ENCODE measurements at places on chromosomes 1 and 21.

GRCh38 chr1:171931752-171932151, 90.5 kb downstream of the DNM3 start:
- no peak for DNase-seq

DNA sequence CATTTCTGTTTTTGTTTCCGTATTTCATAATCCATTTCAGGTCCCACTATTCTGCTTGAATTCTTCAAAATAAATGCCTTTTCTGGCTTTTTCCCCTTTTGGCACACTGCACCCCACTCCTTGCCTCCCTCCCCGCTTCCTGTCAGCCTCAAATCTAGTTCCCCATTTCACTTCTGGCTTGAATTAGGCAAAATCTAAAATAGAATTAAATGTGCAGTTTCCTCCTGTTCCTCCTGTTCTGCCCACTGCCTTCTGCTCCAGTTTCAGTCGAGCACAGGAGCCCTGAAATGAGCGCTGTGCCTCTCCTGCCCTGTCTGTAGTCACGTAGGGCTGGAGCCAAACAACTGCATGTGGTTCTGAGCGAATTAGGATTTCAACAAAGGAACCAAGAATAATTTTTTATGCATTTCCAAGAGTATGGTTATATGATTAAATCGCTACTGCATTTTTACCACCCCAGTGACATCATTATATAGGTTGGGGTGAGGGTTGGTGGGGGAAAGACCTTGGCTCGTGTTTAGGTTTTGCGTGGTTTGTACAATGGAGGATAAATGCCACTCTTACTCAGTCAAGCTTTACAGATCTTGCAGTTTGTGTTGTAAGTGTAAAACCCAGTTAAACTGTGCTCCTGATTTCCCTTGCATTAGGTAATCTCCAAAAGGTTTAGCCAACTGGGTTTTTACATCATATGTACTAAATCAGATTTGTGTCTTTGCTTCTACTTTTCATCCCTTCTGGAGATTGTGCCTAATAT, 114.9 kb downstream of the VPS13D start:
- DNase-seq: no peak

- DNase-seq: no peak
Observed at GRCh38 chr1:116298746-116299145, 74.3 kb upstream of the ATP1A1 start.

DNA sequence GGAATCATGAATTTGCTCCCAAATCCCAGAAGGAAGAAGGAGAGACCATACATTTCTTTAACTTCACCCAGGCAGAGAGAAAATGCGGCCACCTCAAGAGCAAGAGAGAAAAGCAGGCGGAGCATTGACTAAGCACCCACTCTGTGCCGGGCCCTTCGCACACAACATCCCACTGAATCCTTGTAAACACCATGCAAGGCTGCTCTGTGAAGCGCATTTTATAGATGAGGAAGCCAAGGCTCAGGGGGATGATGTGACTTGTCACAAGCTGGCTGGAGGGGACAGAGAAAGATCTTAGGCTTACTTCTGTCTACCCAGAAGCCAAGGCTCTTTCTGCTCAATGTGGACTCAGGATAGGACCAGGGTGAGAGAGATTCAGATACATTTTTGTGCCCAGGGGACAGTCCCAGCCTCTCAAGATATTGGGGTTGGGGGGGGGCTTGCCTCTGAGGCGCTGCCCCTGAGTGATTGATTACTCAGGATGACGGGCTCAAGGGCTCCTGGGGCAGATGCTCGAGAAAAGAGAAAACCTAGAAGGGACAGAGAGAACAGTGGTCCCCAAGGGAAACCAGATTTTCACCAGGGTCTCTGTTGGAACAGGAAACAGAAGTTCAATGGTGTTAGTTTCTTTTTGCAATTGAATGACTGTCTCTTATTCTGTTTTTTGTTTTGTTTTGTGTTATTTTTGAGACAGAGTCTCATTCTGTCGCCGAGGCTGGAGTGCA, 19.5 kb downstream of the PADI2 start:
- DNase-seq: no peak

GRCh38 chr1:36516372-36517010, 33.8 kb upstream of the CSF3R start:
- peak; percentile 18 for DNase-seq

DNA sequence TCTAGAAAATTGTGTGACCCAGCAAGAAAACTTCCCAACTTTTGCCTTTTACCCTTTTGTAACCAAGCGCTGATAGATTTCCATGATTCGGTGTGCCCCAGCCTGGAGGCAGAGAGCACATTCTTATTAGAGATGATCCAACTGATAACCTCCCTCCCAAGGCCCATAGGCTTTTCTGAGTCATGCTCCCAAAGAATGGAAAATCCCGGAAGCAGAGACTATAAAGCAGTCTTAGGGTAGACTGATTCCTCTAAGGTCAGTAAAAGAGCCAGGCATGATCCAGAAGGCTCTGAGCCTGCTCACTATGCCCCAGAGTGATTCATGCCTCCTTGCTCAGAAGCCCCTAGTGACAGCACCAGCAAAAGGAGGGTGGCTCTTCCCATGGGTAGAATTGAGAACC, 4.3 kb downstream of the CAMK1G start:
- DNase-seq: no peak

- no peak for DNase-seq
Observed at GRCh38 chr1:6038603-6039002, 7.1 kb upstream of the KCNAB2 start.

DNA sequence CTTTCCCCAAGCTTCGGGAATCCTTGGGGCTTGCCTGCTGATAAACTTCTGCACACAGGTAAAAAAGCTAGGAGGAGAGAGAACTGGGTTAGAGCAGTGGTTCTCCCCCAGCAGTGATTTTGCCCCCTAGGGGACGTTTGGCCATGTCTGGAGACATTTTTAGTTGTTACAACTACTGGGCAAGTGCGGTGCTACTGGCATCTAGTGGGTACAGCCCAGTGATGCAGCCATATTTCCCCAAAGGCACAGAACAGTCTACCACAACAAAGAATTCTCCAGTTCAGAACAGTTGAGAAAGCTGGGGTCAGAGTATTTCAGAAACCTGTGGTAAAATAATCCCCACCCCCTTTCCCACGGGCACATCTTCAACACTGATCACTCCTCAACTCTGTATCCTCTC, 41.3 kb downstream of the LRRC71 start:
- DNase-seq: peak; percentile 15

DNA sequence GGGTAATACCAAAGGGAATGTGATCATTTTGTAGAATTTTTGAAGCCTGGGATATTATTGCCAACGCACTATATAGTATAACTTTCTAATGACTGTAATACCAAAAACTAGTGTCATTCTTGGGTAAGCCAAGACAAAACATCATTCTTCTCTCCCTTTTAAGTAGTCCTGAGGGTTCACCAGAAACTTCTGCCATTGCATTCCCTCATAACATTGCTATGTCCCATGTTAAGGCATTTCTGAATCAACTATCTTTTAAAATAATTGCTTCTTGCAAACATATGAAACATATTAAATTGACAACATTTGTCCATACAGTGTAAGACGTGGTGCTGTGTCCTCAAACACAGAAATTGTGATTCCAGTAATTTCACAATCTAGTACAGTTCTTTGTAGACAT, 29.9 kb upstream of the C1orf21 start:
- no peak for DNase-seq

GRCh38 chr1:197462539-197462938, 194.5 kb downstream of the CRB1 start:
- no peak for DNase-seq

GRCh38 chr1:19771350-19771749, 28.4 kb downstream of the TMCO4 start:
- no peak for DNase-seq

DNA sequence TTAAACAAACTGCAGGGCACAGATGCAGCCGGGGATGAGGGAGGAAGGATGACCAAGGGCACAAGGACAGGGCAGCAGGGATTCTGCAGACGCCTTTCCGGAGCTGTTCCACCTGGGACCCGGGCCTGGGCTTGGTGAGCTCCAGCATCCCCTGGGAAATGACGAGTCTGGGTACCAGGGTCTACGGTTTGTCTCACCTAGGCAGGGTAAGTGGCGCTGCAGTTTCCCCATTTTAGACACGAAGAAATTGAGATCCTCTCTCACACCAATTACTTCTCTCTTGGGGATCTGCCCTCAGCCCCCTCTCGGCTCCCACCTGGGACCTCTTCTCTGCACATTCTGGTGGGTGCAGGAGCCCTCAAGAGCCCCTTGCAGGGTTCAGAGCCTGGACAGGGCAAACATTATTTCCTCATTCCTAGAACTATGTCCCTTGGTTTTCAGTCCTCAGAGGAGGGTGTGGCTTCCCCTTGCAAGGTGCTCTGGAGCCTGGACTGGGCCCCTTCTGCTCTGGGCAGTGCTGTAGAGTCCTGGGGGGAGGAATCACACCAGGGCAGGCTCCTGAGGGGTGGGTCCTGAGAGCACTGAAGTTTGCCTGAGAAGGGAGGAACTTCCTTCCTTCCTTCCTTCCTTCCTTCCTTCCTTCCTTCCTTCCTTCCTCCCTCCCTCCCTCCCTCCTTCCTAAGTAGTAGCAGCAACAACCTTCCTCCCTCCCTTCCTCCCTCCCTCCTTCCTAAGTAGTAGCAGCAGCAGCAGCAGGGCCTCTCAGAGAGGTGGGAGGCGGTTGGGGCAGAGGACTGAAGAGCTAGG, 16.0 kb downstream of the RAP1GAP start:
- no peak for DNase-seq

DNA sequence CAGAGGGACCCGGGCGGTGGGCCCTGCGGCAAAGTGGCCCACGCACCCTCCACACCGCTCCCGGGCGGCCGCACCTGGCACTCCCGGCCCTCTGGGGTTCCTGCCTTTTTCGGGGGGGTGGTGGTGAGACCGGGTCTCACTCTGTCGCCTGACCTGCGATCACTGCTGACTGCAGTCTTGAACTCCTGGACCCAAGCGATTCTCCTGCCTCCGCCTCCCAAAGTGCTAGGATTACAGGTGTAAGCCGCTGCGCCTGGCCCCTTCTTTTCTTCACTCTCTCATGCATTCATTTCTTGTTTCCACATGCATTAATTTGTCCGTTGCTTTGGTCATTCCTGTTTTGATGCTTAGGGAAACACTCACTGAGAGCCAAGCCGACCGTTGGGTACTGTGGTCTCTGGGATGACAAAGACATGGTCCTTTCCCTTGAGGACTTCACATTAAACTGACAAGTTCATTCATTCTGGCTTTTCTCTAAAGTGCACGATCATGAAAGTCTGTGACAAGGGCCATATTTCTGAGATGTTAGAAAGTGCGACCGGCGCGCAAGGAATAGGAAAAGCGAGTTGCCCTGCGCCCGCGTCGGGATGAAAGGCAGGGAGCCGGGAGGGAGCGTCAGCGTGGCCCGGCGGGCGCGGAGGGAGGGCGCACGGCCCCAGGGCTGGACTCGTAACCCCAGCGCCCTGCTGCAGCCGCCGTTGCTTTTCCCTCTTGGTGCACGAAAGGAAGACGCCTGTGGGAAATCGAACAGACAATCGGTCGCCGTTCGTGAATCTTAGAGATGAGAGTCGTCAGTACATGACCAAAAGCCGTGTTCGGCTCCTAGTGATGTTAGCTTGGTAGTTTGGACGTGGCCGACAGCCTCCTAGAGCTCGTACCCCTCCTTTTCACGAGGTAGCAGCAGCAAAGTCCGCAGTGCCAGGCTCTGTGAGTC, 1.0 kb upstream of the MCOLN2 start:
- peak; percentile 8 for DNase-seq

- no peak for DNase-seq
Observed at GRCh38 chr1:54558434-54559030, 10.5 kb downstream of the ACOT11 start.

GRCh38 chr1:7589080-7589735, 181.9 kb upstream of the VAMP3 start:
- DNase-seq: no peak

- no peak for DNase-seq
Observed at GRCh38 chr1:234316486-234316885, 56.8 kb upstream of the COA6 start.

- no peak for DNase-seq
Observed at GRCh38 chr1:234139966-234140365, 233.3 kb upstream of the COA6 start.

GRCh38 chr1:5678759-5679158, 313.5 kb downstream of the NPHP4 start:
- no peak for DNase-seq

- DNase-seq: no peak
Observed at GRCh38 chr21:15199414-15200383, 134.9 kb upstream of the NRIP1 start.

DNA sequence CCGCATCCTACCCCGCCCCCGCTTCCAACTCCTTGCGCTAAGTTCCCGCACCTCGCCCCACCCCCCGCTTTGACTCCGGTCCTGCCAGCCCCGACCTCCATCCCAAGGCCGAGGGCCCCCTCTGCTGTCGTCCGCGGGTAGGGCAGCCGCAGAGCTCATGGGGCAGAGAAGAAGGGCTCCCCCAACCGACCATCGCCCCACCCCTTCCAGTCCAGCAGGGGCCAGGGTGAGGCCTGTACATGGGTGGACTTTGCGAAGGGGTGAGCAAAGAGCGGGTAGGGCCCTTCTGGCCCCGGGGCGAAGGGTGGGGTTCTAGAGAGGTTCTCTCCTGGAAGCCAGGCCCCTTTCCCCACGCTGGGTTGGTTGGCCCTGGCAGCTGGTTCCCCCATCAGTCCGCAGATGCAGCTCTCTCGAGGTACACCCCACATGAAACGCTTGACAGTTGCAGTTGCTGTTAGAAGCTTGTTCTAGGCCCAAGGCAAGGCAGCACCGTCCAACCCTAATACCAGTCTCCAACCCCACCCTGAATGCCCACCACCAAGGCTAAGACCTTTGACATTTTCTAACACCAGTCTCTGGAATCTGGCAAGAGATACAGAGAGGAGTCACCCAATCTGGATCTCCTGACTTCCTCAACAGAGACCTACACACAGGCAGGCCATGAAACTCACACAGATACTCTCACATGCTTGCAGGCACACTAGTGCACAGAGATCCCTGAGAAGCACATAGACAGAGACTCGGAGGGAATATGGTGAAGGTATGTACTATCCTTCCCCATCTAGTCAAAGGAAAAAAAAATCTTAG, 25.3 kb upstream of the ADGRB2 start:
- peak; percentile 96 for DNase-seq

DNA sequence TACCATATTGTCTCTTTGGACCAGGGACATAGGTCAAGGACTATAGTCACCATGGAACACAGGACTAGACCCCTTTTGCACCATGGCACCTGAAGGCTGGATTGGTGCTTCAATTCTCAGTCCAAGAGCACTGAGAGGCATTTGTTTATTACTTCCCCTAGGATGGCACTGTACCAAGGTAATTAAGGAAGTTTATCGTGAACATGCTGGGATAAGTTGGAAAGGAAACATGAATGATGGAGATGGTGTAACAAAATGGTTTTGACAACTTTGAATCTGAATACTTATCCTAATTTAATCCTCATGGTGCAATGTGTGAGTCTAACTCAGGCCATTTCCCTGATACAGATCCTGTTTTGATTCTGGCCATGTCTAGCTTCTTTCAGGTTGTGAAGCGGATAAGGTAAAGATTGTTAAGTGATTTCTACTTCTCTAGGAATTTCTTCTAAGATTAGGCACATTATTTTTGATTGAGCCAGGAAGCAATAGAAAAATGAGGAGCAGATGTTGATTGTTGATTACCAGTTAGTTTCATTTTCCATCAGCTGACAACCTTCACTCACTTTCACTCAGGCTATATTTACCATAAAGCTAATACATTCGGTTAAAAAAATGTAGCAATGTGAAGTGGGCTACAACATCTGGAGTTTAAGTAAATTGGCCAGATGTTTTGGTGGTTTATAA, 37.3 kb upstream of the SIPA1L2 start:
- DNase-seq: no peak

- no peak for DNase-seq
Observed at GRCh38 chr1:84570436-84571149, 3.6 kb downstream of the CTBS start.

All from stimulated activated CD4-positive, alpha-beta T cell treated with anti-CD3 and anti-CD28 coated beads, Interleukin-12 subunit alpha, Interleukin-12 subunit beta, amount 100 ng/mL, for 48 hours (primary cell).